ENCODE measurements at places on chromosomes 12 and 14.

DNA sequence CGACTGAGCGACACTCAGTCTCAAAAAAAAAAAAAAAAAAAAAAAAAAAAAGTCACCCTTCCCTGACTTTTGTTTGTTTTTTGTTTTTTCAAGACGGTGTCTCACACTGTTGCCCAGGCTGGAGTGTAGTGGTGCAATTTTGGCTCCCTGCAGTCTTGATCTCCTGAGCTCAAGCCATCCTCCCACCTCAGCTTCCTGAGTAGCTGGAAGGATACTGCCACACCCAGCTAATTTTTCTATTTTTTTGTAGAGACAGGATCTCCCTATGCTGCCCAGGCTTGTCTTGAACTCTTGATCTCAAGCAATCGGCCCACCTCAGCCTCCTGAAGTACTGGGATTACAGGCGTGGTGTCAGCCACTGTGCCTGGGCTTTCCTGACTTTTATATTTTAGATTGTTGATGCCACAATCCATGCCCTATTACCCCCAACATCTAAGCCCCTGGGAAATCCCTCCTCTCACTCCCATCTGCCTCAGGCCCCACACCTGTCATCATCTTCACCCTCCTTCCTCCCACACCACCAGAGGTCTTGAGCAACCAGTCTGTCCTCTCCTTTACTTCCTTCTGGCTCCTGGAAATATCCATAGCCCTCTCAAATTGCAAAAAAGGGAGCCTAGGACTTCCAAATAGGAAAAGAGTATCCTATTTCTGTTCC is 7.8 kb downstream of the IKZF4 start:
- no peak for DNase-seq

DNA sequence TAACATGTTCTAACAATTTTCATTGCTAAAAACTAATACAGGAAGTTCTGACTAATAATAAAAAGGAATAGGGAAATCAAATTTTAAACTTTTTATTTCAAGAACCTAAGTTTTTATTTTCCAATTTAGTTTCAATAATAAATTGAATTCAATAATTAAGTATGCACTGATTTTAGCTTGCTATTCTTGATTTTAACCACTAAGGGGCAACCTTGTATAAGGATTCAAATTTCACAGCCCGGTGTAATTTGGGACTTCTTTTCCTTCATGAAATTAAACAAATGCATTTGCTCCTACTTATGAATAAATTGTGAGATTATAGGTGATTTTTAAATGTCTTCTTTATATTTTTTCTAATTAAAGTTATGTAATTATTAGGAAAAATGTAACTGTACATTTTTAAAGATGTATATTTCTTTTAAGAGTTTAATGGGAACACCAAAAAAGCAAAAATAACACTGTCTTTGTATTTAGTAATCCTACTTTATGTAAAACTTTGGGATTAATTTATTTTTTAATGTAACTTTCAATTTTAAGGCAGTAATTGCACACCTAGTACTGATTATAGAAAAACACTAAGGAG is 241.4 kb upstream of the PDZRN4 start:
- no peak for DNase-seq

GRCh38 chr12:24864796-24865125 is 84.1 kb downstream of the BCAT1 start:
- peak; percentile 59 for DNase-seq

DNA sequence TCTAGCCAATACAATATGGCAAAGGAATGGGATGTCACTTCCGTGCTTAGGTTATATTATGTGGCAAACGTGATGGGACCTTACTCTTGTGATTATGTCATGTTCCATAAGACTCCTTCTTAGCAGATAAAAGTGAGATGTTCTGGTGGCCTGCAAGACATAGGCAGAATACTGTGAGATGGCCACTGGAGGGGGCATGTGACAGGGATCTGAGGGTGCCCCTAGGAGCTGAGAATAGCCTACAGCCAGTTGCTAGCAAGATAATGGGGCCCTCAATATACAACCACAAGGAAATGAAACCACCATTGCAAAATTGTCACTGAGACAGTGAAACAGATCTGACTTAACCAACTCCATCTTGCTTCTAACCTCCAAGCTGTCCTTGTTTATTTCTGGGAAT is 151.4 kb upstream of the SSTR1 start:
- no peak for DNase-seq

- no peak for DNase-seq
These were observed 136.7 kb upstream of the EGLN3 start for GRCh38 chr14:34087571-34087970.

DNA sequence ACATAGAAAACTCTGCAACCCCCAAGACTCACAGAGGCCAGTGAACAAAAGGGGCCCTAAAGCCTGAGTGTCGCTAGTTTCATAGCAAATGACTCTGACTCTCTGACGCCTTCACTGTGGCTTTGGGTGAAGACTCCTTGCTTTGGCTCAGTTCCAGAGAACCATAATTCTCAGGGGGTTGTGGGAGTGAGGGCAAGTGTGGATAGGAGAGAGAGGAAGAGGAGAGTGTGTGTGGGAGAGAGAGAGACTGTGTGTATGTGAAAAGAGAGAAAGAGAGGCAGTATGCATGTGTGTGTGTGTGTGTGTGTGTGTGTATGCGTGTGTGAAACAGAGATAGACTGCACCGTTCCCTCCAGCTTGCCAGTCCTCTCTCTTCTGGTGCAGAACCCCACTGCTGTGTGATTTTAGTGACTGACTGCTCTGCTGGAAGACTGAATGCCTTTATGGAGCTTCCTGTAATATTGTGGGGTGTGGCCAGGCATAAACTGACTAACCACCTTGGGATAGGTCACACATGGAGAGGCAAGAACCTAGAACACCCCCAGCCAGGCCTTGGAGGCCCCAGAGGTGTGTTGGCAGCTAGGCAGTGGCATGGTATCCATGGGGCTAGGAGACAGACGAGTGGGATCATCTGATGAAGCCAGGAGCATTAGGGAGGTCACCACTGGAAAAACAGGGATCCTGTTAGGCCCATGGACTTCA is 45.9 kb upstream of the STXBP6 start:
- no peak for DNase-seq

DNA sequence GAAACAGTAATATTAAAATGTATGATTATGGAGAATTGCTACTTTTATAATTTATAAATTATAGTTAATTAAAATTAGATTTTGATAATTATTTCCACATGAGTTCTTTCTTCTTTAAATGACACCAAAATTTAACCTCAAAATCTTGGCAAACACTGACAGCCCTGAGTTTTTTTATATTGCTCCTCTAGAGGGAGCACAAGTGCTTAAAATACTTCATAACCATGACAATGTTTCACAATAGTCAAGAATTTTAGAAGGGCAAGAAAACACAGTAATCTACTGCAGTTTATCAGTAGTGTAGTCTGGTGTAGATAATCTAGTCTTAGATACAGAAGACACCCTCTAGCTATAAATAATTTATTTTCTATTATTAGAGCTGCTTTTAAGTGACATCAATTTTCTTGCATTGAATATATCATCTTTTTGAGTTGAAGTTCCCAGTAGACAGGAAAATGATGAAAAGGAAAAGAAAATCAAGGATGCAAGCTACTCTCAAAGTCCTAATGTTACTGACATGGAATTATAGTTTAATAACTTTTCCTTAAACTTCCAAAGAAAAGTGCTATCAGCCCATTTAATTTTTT is 14.3 kb upstream of the PTGER2 start:
- no peak for DNase-seq

DNA sequence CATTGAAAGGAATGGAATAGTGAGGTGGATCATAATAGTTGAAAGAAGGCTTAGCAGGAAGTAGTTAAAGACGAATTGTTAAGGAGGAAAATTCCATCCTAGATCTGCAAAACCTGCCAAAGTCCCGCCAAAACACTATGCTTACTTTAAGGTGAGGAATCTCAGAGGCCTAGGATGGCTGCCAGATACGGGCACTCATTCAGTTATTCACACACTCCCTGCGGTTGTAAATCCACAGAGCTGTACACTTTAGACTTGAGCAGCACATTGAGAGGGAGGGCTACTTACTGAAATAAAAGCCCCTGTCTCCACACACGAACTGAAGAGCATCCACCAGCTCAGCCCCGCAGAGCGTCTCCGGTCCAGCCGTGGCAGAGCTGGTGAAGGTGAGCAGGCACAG is 5.0 kb downstream of the IGF1 start:
- no peak for DNase-seq

All from Caco-2 (cell line).